Left renal pelvis (tissue), 4 donors: ENCODE measurements at places on chromosomes 7 and 10. TPM values are rescaled to one million over a fixed set of nuclear protein-coding genes. Genes with fewer than 3 reads are reported as not detected.

MRLN gene
- polyA plus RNA-seq, result not detected

- no peak for DNase-seq
Measured at GRCh38 chr7:72335561-72336381, 76.4 kb downstream of the CALN1 start.

- DNase-seq, result no peak
Measured at GRCh38 chr7:147311336-147311735, 1194.7 kb downstream of the CNTNAP2 start.

PSMC2 gene
- polyA plus RNA-seq, result 112 TPM

GRCh38 chr7:80357530-80357929 lies 154.3 kb downstream of the GNAT3 start:
- DNase-seq, result no peak

DNA sequence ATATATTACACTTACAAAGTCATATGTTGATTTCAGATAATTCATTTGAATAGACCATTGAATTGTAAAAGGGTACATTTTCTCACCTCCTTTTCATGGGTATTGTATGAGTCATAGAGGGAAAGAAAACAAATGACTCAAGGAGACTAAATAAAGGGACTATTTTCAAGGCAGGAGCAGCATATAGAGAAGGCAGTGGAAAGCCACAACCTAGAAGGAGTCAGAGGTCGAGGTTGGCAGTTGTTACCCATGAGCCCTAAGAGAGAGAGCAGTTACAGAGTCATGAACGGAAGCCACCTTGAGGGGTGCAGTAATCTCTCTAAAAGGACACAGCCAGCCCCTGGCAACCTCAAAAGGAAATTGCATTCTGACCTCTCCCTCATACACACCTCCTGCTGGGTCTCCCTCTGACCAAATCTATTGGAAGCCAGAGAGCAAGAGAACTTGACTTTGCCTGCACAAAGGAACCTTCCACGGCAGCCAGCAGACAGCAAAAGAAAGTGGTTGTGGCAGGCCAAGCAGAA lies 137.9 kb downstream of the GRM8 start:
- DNase-seq, result no peak

GRCh38 chr10:31031205-31031557 lies 484 bp downstream of the ZNF438 start:
- DNase-seq, result no peak

- no peak for DNase-seq
Measured at GRCh38 chr7:15084368-15084767, 181.8 kb upstream of the DGKB start.

EIF5AL1 gene
- 0.76 TPM for polyA plus RNA-seq

TMEM270 gene
- polyA plus RNA-seq, result not detected

GDI2 gene
- 309 TPM for polyA plus RNA-seq

DNA sequence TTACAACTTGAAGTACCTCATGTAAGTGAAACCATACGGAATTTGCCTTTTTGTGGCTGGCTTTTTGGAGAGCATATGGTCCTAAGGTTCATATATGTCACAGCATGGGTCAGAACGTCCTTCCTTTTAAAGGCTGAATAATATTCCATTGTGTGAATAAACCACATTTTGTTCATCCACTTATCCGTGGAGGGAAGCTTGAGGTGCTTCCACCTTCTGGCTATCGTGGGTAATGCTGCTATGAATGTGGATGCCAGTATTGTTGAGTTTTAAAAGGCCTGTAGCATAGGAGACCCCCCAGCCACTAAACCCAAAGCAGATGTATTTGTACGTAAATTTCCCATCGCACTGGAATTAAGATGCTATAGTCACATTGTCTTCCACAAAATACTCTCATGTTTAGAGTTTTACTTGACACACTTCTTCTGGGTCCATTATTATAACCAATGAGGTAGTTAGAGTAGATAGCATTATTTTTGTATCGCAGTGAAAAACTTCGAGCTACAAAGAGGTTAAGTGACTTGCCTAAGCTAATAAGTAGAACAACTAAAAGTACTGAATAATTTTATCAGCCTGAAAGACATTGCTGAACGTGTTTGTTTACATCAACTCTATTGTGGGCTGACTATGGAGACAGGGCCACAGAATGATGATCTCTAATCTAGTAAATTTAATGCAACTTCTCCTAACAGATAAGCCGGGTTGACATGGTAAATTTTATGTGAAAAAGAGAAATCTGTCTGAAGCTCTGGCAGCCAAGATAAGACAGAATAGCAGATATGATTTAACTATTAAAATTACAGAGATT lies 183.0 kb upstream of the CTBP2 start:
- no peak for DNase-seq

DNA sequence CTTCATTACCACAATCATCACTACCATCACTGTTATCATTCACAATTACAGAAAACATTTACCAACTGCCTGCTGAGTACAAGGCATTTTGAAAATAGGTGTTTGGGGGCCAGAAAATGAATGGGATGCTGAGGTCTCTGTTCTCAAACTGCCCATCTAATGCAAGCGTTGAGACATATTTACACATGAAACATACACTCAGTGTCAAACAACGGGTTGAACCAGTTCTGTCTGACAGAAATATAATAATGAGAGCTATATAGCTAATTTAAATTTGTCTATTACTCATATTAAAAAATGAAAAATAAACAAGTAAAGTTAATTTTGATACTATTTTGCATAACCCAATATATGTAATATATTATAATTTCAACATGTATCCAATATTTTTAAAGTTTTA lies 303.1 kb downstream of the KCNMA1 start:
- DNase-seq, result no peak

GRCh38 chr10:119849944-119850343 lies 22.7 kb downstream of the MCMBP start:
- no peak for DNase-seq

GRCh38 chr10:43048301-43049051 lies 28.4 kb upstream of the RET start:
- no peak for DNase-seq

DNA sequence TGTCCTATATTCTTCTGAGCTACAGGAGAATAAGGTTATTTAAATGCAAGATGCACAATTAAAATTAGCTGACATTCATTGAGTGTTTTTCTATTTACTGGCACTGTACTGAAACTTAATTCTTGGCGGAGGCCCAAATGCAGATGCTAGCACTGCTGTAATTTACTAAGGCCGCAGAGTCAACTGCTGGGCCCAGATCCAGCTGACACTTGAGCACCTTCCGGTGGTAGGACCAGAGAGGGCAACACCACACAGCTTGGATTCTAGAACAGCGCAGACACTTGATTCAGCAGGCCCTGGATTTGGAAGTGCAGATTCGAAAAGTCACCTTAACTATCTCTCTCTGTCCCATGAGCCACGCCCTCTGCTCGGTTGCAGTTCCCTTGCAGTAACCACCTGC lies 228.6 kb upstream of the TMEM72 start:
- no peak for DNase-seq
